Activated CD4-positive, alpha-beta memory T cell treated with anti-CD3 and anti-CD28 coated beads, Interleukin-2, amount 10 ng/mL, durations not matched to agents 7 days and 5 days (primary cell): ENCODE measurements at places on chromosomes 5 and 9.

- DNase-seq = no peak
Measured at GRCh38 chr9:110106661-110107060, 101.3 kb downstream of the C9orf152 start.

- no peak for DNase-seq
Measured at GRCh38 chr9:116800074-116800473, 113.0 kb downstream of the TRIM32 start.

GRCh38 chr5:136901-137300, 44.9 kb downstream of the PLEKHG4B start:
- no peak for DNase-seq

GRCh38 chr9:81193362-81194339, 495.7 kb downstream of the TLE1 start:
- no peak for DNase-seq

GRCh38 chr5:57538341-57538955, 55.8 kb upstream of the ACTBL2 start:
- DNase-seq = no peak

DNA sequence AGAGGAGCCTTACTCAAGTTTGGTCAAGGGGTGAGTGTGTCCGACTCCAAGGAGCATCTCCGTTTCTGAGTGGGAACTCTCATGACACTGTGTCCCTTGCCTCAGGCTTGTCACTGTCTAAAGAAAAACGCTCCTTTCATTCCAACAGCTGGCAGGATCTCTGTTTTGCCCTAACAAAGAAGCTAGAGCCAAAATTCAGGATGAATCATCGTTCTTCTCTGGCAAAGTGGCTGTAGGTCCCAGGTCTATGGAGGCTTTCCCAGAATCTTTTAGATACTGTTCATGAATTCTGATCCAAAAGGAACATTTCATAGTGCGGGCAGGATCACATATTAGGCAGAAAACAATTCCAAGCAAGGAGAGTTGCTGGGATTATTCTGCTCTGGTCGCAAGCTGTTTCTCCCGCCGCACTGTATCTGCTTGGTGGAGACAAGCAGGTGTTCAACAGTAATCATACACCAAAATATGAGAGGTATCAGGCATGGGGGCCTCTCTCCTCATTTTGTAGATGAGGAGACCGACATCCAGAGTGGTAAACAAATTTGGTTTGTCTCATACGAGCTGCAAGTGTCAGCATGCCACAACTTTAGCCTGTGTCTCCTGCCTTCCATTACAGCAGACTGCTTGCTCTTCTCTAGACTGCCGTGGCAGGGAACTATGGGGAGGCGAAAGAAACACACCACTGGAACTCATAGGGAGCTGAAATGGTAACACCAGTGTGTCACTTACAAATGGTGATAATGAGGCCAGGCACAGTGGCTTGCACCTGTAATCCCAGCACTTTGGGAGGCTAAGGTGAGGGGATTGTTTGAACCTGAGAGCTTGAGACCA, 72.6 kb downstream of the ENTREP1 start:
- DNase-seq = no peak

- no peak for DNase-seq
Measured at GRCh38 chr5:30747412-30747811, 446.1 kb upstream of the CDH6 start.

DNA sequence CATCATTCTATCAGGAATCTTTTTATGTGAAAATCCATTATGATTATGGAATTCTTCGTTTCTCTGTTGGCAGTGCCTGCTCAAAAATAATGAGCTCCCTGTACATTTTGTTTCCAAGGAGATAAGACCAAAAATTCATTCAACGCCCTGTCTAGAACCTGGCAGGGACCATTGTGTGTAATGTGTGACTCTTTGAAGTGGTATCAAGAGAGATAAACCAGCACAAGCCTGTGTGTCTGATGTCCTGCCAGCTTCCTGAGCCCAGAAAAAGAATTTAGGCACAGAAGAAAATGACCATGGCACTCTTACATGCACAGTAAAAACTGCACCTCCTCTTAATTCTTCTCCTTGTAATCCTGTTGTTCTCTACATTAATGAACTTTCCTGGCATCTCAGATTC, 177.4 kb downstream of the SAXO1 start:
- DNase-seq = no peak

DNA sequence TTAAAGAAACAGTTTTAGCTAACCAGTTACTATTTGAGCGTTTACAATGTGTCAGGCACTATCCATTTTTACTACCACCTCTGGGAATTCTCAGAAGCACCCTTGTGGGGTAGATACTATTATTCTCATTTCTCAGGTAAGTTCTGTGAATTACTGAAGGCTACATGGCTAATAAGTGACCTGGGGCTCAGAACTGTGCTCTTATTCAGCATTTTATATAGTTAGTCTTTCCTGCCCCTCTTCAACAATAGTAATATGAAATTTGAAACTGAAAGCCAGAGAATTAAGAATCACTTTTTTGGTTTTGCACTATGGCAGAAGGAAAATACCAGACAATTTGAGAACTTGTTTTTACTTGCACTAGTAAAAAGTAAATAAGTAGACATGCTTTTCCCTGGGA, 11.8 kb downstream of the ELL2 start:
- no peak for DNase-seq

- DNase-seq = no peak
Measured at GRCh38 chr5:60445921-60446320, 254.0 kb downstream of the DEPDC1B start.

DNA sequence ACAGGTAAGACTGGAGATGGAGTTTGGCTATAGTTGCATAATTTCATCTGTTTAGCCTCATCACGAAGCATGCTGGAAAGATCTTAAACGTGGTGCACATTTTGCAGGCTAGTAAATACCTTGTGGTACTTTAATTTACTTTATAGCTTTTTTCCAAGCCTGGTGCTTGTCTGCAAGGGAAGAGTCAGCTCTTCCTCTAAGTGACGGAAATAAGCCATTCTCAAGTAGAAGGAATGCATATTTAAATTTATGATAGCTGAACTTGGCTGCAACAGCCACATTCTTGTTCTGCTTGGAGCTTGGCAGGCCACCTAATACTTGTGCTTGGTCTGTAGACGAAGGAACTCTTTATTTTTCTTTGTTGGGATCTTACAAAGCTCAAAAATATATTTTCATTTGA, 188.0 kb upstream of the PIK3R1 start:
- no peak for DNase-seq
